Activated CD4-positive, alpha-beta T cell treated with anti-CD3 and anti-CD28 coated beads, Interleukin-2, Interleukin-6, amounts not matched to agents 100 ng/mL and 50 ng/mL, durations not matched to agents 16 hours and 8 hours (primary cell): ENCODE measurements at places on chromosomes 3 and 15.
A peak's percentile ranks its signal among the peaks of the same experiment; 100 is the strongest.

- DNase-seq: no peak
These were observed 36.5 kb downstream of the MGLL start for GRCh38 chr3:127785711-127786265.

DNA sequence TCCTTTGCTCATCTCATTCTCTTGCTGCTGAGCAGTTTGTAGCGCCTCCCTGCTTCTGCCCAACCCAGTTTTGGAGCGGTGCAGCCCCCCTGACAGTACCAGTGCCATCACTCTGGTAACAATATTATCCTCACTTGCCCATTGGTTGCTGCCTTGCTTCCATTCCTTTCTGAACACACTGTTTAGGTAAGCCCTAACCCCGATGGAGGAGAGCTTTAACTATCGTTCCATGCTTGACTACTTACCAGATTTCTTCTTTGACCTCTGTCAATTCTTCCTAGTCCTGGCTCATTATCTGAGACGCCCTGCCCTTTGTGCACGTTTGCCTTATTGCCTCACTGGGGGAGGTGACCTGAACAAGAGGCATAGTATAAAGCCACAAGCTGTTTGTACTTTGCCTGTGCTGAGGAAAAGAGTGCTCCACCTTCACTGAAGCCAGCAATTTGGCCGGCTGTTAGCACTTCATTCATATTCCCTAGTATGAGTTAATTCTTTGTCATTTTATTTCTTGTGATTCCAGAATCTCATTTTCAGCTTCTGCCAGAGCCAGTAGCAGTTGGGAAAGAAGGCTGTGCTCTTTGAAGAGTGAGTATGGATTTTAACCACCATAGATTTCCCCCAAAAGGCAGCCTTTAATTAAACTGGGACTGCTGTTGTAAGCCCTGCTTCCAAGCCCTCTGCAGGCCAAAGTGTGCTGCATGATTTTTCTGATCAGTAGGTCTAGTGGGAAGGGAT is 11.9 kb downstream of the ABHD6 start:
- no peak for DNase-seq

DNA sequence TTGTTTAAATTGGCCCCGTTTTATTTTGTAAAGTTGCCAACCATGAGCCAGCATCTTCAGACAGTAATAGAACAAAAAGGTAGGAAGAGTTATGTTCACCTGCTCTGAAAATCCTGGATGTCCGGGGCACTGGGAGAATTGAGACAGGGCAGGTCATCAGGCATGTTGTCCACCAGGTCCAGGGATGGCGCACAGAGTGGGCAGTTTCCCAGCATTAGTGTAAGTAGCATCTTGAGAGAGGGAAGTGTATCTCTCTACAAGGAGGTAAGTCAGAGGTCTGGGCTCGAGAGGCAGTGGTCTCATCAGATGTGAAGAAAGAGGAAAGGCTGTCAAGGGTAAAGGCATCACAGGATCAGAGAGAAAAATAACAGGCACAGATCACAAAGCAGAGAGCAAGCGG is 339.4 kb downstream of the CLSTN2 start:
- no peak for DNase-seq

- DNase-seq: no peak
These were observed 389.4 kb upstream of the TPM1 start for GRCh38 chr15:62653122-62653521.

DNA sequence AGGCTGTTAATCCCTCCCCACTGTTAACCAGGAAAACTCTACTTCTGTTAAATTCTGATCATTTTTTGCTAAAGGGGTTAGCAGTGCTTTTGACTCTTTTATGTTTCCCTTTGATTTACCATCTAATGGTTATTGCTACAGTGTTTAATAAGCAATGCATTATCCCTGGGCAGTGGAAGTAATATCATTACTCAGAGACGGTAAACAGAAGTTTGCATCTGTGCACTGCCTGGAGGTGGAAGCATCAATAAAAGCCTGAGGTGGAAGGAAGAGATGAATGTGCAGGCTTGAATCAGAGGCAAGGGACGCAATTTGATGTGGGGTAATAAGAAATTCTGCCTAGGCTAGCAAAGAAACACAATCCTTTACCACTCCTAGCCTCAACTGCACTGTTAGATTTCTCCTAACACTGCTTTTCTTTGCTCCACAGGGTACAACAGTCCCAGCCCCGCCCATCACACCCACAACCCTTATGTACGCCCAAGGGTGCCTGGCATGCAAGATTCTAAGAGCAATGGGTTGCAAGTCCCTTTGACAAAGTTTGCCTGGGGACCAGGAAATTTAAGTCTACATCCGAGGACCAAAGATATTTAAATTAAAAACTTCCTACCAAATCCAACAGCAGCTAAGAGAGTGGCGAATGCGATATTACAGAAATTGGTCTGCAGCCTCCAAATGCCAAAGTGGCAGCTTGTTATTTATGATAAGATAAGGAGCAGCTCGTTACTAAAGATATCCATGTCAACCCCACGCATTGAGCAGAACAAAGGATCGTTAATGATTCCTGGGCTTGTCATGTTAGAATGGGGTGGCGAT is 261.4 kb downstream of the FHIT start:
- no peak for DNase-seq

DNA sequence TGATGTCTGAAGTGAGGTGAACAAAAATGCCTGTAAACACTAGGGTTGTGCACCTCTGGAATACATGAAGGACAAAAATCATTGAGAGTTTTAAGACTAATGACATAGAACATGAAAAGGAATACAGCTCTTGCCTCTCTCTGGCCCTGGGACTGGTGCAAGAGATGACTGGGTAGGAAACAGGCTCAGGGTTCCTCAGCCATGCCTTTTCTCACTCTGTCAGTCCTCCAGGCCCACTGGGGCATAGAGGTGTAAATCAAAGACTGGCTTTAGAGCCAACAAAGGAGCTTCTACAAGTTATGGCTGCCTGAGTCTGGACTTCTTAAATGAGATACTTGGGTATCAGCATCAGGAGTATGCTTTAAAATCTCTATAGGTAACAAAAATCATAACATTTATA is 554.7 kb upstream of the KCNMB2 start:
- DNase-seq: no peak

GRCh38 chr3:123447749-123448517 is 957 bp downstream of the ADCY5 start:
- DNase-seq: peak; percentile 61

DNA sequence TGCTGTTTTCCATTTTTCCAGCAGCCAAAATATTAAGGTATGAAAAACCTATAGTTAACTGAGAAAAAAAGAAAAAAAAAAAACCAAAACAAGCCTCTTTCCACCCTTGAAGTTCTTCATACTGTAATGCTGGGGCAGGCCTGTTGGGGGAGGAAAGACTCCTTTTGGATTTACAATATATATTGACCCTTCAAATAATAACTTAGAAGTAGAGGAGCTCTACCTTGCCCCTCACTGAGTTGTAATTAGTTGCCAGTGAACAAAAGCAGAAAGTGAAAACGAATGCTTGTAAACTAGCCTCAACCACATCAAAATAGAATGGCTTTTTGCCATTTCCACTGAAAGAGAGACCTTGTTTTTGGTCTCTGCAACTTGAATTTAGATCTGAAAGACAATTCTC is 326.6 kb downstream of the NR2F2 start:
- DNase-seq: no peak

- DNase-seq: no peak
These were observed 65.7 kb downstream of the CDIN1 start for GRCh38 chr15:36645106-36645505.

- DNase-seq: peak; percentile 83
These were observed 61.5 kb upstream of the MEF2A start for GRCh38 chr15:99504071-99504822.

- no peak for DNase-seq
These were observed 54.6 kb upstream of the STXBP5L start for GRCh38 chr3:120853416-120853815.
